ENCODE measurements at places on chromosomes 3 and 15.

GRCh38 chr15:24761704-24762302 is 86.2 kb downstream of the NPAP1 start:
- no peak for DNase-seq

DNA sequence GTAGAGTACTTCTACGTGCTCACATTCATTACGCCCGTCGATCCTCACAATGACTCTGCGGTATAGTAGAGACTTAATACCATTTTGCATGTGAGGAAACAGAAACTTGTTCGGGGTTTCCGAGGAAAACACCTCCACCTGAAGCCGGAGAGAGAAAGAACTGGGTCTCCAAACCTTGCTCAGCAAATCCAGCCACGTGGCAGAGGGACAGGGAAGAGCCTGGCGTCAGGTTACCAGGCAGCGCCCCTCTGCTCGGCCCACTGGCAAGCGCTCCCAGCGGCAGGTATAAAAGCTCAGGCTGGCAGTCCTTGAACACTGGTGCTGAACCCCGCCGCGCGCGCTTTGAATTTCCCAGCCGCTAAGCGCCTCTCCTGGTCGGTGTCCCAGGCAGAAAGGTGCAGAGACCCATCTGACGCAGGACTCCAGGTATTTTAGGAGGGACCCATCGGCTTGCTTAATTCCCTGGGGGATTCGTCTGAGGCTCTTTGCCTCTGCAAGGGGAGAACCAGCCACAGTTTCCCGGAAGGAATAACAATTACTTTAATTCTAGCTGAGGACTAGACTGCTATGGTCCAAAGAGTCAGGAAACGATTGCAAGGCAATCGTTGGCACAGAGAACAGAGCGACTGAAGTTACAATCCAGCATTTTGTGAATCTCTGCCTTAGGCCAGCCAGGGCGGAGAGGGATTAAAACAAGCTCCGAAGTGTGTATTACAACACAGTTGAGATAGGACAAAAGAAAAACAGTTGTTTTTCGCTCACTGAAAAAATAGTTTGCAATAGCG is at the start of gene C2CD4A:
C2CD4A (plus strand) TSS at position 315 of the 785 bp plus-strand sequence. CDS start 637 bp downstream, outside the sequence.
- DNase-seq = no peak

GRCh38 chr3:48993834-48994233 is 3.8 kb downstream of the P4HTM start:
- DNase-seq = no peak

DNA sequence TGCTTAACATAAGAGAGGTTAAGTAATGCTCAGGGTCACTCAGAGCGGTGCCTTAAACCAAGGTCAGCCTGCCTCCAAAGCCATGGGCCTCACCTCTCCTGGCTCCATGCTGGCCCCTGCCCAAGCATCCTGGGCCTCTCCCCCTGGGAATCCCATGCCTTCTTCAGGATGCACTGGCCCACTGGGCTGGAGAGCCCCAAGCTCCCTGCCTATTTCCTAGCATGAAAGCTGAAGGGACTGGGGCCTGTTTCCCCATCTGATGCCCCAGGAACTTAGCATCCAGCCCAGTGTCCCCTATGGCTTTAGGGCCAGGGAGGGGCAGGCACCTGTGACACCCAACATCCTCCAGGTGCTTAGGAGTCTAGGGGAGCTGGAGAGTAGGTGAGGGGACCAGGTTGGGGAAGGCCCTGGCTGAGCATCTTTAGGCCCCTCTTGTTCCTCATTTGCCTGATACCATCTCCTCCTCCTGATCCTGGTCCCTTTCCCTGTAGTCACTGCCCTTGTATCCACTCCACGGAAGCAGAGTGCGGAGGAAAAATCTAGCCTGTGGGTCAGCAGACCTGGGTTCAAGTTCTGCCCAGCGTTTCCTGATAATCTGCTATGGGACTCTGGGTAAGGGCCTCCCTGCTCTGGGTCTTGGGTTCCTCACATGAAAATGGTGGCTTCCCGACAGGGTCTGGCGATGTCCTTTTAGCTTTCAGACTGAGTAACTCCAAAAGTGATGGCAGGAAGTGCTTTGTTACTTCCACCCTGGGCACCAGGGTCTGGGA is 28.6 kb downstream of the EHD4 start:
- no peak for DNase-seq

- DNase-seq = peak; percentile 41
Observed at GRCh38 chr3:128182656-128183055, 29.4 kb downstream of the EEFSEC start.

- DNase-seq = no peak
Observed at GRCh38 chr3:182136008-182136910, 424.5 kb downstream of the SOX2 start.

DNA sequence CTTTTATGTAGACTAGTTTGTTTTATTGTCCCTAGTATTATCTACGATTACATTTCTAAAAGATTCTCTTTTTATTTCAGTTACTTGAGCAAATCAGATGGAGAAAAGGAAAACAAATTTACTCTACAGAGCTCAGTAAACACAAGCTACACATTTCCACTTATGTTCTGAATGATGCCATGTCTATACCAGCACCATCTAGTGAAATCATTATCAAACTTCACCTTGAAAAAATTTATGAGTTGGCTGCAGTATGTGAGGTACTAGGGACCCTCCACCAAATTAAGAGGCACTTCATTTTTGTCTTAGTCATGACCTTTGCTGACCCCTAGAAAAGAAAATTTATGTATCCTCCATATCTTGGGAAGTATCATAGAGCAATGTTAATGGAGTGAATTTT is 827.4 kb downstream of the SI start:
- no peak for DNase-seq

GRCh38 chr3:121545049-121545573 is 677 bp downstream of the POLQ start:
- no peak for DNase-seq

- DNase-seq = no peak
Observed at GRCh38 chr3:14706096-14706495, 31.2 kb downstream of the C3orf20 start.

DNA sequence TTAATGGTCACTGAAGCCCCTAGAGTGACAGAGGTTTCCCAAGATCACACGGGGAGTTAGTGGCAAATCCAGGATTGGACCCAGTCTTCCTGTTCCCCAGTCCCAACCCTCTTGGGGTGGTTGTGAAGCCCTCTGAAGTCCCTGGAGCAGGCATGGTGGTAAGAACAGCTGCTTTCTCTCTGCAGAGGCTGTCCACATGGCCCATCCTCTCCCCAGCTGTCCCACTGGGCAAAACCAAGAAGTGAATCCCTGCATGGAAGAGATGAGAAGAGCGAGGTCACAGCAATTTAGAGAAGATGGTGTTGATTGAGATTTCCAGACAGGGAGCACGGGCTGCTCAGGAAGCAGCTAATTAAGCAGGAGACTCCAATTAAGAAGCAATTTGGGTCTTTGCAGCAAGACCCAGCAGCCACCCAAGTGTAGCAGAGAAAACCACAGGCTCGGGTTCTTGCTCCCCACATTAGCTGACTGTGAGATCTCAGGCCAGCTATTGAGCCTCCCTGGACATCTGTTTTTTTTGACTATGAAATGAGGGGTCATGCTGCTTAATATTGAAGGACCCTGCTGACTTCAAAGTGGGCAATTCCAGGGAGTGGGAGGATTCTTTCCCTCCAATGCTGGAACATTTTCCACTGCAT is 14.8 kb upstream of the HDAC11 start:
- no peak for DNase-seq

GRCh38 chr3:4512895-4513616 is 19.9 kb downstream of the ITPR1 start:
- peak; percentile 51 for DNase-seq

- DNase-seq = no peak
Observed at GRCh38 chr3:37812499-37812896, 49.2 kb upstream of the CTDSPL start.

DNA sequence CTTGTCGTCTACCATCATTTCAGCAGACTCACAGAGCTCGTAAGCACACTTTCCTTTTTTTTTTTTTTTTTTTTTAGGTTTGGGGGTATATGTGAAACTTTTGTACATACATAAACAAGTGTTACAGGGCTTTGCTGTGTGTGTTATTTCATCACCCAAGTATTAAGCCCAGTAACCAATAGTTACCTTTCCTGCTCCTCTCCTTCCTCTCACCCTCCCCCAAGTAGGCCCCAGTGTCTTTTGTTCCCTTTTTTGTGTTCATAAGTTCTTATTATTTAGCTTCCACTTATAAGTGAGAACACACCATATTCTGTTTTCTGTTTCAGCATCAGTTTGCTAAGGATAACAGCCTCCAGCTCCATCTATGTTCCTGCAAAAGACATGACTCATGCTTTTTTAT is 746.8 kb downstream of the GRM7 start:
- DNase-seq = no peak

DNA sequence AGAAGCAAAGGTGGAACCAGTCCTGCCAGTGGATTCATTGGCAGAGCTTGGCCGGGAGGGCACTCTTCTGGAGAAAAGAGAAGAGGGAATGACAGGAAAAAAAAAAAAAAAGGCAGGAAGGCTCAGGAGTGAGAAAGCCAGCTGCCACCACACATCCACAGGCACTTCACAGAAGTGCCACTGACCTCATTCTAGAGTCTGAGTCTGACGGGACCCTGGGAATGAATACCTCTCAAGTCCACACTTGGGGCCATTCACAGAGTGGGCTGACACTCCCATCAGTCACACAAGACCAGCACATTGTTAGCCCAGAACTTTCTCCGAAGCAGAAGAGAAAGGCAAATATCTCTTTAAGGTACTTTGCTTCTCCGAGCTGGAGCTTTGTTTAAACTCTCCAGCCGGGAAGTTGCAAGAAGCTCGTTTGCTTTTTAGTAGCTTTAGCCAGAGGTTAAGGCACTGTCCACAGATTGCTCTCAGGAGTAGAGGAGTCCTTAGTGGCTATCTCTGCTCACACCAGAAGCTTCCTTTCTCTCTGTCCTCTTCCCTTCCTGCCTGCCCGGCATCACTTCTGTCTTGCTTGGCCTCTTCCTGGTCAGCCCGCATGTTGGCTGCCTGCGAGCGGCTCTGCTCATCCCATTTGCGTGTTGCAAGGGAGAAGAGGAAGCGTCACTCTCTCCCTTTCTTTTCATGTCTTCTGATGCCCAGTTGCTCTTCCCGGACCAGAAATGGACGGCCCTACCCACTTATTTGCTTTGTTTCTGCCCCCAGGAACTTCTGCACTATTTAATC is 53.8 kb downstream of the CMTM6 start:
- no peak for DNase-seq

GRCh38 chr3:124759666-124760401 is 29.6 kb downstream of the UMPS start:
- no peak for DNase-seq

DNA sequence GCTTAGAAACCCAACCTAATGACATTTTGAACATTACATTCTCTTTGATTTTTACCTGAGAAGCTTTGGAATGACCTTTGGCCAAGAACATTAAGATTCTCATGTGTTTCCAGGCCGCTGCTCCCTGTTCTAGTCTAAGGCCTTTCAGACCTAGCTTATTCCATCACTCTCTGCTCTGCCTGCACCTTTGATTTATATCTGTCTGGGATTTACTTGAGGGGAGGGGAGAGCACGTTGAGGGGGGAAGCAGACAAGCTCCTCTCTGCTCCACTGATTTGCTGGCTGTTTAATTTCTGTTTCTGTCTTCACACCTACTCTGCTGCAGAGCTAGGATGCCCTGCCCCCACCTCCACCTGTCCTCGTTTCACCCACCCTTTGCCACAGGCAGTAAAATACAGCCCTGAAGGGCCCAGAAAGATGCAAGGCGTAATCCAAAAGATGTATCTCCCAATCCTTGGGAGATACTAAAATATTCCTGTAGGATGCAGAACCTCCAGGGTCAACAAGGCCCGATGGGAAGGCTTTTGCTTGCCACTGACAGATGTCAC is 429.8 kb downstream of the EPHB1 start:
- DNase-seq = no peak

GRCh38 chr3:143081844-143082778 is 37.5 kb upstream of the CHST2 start:
- DNase-seq = no peak

- no peak for DNase-seq
Observed at GRCh38 chr3:72673011-72673771, 175.1 kb downstream of the SHQ1 start.

GRCh38 chr3:171453180-171453886 is 6.9 kb downstream of the TNIK start:
- no peak for DNase-seq

GRCh38 chr15:33354411-33354810 is 43.6 kb downstream of the RYR3 start:
- no peak for DNase-seq

DNA sequence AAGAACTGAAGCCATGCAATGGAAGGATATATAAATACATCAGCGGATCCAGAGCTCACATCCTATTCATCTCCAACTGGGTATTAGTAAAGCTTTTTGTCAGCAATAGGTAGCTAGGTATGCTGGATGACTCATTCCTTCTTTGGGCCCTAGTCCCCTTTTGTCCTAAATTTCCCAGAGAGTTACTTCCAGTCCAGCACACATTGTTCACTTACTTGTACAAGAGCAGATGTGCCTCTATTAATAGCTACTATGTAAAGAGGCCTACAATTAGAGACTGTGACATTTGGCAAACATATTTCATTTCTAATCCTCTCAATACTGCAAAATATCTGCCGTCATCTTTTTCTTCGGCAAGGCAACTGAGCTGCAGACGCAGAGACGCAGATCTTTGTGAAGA is 1.7 kb upstream of the SLC4A7 start:
- no peak for DNase-seq

DNA sequence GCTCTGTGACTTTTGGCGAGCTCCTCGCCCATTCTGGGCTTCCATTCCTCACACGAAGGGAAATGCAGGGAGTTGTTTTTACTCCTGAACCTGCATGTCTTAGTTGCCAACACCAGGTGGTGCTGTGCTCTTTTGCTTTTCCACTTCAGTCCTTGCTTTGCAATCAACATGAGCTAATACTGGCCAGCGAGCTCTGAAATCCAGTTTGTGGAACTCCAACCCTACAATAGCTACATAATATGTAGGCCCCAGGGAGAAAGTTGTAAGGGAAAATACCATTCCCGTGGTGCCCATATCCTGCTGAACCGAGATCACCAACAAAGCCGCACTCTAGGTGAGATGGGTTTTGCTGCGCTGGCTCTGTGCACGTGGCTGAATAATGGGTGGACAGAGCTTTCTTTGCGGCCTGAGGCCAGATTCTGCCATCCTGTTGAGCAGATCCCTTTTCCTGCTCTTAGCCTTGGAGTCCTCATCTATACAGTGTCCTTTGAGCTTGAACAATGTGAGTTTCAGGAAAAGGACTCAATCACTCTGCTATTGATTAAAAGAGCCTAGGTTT is 25.0 kb downstream of the LSM3 start:
- peak; percentile 70 for DNase-seq
